Pons (tissue), 1 donor: ENCODE measurements at places on chromosomes 7 and 10.

DNA sequence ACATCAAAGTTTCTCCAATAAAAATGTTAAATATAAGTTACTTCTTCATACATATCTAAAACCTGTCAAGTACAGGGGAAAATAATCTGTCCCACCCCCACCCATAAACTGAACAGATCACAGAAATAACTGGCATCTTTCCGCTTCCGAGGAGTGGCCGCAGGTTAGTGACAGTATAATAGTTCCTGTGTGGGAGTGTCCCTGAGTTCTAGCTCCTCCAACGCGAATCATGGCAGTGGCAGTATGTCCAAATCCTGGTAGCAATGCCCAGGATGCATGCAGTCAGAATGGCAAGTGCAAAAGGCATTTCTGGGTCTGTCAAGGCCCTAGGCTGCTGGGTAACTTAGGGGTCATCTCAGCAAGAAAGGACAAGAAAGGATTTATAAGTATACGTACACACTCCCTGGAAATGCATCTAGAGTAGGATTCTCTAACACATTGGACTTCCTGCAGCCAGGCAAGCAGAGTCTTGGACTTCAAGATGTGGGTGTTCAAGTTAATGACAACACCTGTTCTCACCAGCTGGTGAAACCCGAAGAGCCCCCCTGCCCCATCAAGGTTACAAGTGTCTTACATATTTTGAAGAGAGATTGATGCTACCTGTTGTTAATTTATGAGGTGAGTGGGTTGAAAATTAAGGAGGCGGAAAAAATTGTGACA is 94.4 kb upstream of the COL1A2 start:
- no peak for DNase-seq

GRCh38 chr7:18414885-18415284 is 80.7 kb upstream of the HDAC9 start:
- no peak for DNase-seq

- no peak for DNase-seq
Measured at GRCh38 chr10:81708929-81709328, 166.1 kb upstream of the NRG3 start.

DNA sequence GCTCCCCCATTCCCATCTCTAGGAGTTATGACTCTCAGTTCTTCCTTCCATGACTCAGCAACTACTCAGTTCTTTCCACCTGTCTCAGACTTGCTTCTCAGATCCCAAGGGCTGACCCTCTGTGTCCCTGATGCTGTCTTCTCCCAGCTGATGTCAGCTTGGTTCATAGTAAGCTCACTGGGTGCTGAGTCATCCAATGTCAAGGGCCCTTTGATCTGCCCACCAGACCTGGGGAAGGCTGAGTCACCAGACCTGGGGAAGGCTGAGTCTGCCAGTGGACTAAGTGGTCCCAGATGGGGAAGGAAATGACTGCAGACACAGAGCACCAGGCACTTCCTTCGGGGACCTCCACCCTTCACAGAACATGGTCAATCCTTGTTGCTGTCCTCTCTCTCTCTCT is 76.1 kb upstream of the ZEB1 start:
- peak; percentile 14 for DNase-seq

- DNase-seq = no peak
Measured at GRCh38 chr7:156524818-156525597, 115.6 kb upstream of the RNF32 start.

GRCh38 chr10:80708808-80709207 is 171.1 kb downstream of the SH2D4B start:
- DNase-seq = no peak

GRCh38 chr10:71228875-71229675 is 16.7 kb downstream of the UNC5B start:
- peak; percentile 22 for DNase-seq

DNA sequence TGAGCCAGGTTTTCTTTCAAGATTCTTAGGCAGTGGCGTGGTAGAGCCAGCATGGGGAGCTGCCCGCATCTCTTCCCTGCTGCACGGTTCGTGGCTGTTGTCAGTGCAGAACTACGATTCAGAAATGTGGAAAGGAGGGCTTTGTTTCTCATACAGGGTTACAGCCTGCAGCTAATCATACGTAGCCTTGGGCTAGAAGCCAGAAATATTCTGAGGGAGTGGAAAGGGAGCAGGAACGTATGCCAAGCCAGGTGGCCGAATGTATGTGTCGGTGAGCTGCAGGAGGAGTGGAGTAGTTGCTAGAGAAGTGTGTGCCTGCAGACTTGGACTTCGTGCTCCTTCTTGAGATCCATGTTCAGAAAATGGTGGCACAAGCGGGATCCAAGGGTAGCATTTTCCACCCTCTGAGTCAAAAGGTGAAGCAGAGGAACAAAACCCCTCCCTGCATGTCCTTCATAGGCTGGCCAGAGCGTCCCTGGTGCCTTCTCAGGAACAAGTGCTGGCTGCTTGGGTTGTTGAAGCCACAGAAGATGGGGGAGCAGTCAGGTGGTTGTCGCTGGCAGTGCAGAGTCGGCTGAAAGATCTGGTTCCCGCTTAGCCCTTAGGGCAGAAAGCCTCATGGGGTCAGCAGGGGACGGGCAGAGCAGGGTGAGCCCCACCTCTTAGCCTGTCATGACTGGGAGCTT is 40.9 kb downstream of the LANCL2 start:
- no peak for DNase-seq

DNA sequence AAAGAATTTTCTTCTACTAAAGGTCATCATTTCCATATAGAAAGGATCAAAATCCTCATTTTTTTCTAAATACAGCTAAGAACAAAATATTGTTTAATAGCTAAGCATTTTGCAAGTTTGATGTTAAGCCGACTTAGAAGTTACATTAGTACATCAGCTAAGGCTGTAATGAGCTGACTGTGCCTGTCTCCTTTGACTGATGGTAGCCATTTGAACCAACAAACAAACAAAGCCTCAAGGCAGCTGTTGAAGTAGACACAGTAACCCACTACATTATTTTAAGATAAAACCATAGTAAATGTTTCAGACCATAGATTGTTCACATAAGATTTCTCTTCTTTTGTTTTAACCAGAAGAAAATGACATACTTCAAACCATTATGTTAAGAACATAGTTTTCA is 210.9 kb upstream of the VSTM2A start:
- peak; percentile 82 for DNase-seq

- peak; percentile 25 for DNase-seq
Measured at GRCh38 chr7:129443612-129444011, 9.4 kb downstream of the STRIP2 start.

DNA sequence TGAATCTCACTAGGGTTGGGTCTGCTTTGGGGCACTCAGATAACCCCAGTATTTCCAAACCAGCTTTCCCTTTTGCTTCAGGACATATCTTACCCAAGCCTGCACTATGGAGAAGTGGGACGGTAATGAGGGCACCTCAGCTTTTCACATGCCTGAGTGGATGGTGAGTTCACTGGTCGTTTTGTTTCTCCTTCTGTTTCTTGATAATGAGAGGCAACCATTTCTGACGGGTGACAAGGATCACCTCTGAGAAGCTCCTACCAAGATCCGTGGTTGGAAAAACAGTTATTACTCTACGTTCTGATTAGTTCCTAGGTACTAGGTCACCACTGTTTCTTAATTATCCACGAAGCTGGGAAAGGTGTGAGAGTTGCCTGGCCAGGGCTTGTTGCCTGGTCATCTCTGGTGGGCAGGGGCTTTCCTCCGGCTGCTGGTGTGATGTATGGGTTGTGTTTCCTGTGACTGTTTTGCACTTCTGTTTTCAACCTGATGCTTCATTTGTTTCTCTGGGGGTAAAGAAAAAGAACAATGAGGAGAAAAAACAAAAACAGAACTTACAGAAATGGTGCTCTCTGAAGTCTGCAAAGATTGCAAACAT is 65.7 kb upstream of the STRIP2 start:
- DNase-seq = no peak

DNA sequence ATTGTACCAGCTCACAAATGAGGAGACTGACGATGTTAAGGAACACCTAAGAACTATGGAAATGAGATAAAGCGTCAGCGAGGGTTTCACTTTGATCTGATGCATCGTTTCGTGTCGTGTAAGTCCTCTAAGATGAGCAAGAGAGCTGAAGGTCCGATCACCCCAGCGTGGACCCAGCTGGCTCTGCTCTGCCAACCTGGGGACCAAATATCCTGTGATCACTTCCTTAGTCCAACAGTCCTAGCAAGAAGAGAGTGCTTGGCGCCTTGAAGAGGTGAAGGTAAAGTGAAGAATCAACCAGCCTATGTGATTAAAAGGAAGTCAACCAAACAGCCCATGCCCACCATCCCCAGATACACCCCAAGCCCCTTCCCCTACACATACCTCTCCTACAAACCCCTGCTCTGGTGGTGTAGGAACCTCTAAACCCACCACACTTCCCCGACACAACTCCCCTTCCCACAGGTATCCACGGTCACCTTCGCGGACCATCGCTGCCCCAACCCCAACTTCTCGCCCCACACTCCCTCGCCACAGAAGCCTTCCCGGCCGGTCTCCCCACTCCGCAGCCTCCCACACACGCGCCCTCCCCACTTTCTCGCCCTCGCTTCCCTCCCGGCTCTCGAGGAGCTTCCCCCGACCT is 722 bp downstream of the UPF2 start:
- DNase-seq = peak; percentile 17

DNA sequence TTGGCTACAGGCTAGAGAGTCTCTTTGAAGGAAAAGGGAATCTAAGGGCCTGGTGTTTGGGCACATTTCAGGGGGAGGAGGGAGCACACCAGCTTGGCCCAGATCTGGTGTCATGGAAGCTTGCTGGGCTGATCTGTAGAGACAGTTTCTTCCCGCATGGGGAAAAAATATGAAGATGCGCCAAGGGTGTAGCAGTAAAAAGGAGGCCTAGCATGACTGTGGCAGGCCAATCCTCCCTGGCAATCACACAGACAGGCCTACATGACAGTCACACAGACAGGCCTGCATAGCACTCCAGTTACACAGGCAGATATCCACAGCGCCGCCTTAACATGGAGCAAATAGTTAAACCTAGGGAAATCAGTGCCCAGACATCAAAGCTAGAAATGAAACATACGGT is 123.6 kb upstream of the KIF5B start:
- no peak for DNase-seq

- no peak for DNase-seq
Measured at GRCh38 chr7:12769444-12769843, 82.0 kb downstream of the ARL4A start.

GRCh38 chr7:79293655-79294142 is 159.8 kb downstream of the MAGI2 start:
- no peak for DNase-seq

GRCh38 chr10:78046711-78047269 is 13.1 kb downstream of the RPS24 start:
- no peak for DNase-seq

- DNase-seq = no peak
Measured at GRCh38 chr10:107169516-107169915, 5.0 kb upstream of the SORCS1 start.

DNA sequence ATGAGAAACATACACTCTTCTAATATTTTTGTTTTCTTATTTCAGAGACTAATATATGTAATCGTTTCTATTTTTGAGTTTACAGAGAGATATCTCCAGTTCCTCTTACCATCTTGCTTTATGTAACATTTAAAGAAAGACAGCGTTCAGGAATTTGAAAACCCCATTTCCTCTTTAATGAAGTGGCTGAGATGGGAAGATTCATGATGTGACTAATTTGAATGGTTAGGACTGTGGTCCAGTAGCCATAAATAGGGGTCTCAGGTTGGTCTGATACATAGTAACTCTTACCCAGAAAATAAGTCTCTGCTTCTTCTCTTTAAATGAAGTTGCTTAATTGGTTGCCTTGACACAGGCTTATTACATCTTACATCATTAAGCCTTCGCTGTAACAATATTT is 6.9 kb downstream of the KMT2E start:
- peak; percentile 34 for DNase-seq

GRCh38 chr7:24874791-24875190 is 105.2 kb downstream of the OSBPL3 start:
- DNase-seq = no peak

DNA sequence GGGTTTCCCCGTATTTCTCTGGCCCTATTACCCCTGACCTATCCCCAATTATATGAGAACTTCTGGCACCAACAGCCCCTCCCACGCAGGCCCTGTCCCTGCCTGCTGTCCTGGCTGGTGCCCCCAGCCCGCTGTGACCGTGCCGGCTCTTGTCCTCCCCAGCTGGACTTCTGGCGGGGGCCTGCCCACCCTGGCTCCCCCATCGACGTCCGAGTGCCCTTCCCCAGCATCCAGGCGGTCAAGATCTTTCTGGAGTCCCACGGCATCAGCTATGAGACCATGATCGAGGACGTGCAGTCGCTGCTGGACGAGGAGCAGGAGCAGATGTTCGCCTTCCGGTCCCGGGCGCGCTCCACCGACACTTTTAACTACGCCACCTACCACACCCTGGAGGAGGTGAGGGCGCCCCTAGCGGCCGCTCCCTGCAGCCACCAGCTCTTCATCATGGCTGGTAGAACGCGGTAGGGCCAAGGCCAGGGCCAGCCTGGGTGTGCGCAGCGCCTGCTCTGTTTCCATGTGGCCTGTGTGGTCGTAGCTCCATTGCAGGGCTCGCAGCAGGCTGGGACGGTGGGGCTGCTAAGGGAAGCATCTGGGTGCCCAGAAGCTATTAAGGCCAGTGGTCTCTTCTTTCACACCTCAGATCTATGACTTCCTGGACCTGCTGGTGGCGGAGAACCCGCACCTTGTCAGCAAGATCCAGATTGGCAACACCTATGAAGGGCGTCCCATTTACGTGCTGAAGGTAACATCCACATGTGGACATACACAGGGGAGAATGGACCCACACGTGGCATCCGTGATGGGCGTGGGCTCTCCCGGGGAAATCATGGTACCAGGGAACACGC is 1.4 kb downstream of the CPA1 start:
- no peak for DNase-seq

DNA sequence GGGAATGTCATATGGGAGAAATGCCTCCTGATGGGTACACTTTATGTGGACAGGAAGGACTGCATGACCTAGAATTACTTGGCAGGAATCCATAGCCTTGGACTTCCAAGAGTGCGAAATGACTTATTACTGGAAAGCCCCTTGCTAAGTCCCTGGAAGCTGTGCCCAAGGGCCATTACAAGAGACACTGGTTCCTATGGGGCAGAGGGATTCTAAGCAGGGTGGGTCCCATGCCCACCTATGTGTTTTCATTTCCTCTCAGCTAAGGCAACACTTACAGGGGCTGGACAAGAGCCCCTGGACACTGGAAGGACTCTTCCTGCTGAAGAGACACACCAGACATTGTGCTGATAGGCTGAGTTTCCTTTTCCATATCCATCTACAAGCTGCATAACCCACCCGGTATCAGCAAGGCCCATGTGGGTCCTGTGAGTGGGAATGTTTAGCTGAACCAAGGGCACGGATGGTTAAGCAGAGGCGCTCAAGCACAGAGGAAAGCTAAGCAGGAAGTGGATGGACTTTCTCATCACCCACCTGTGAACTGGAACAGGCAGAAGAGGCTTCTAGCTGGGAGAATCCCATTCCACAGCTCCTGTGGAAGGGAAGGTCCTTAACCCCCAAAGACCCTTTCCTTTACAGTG is 56.2 kb downstream of the XPNPEP1 start:
- no peak for DNase-seq
